ENCODE measurements at places on chromosomes 5 and 9. TPM values are rescaled to one million over a fixed set of nuclear protein-coding genes. Genes with fewer than 3 reads are reported as not detected.

DNA sequence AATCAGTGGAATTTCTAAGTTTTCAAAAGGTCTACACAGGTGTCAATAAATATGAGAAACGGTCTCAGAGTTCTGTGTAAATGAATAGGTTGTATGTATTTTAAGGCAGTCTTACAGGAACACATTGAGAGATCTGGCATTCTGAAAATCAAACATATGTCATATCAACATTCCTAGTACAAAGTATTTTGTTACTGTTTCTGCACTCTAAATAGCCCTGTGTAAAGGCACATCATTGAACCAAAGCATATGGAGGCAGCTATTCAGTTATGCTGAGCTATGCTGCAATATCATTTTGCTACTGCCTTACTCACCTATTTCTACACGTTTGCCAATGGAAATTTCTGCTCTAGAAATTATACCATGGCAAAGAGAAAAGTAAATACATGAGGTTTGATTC is 379.1 kb downstream of the KIAA0825 start:
- no peaks in the 10 kb centered on the region for H3K27me3 ChIP-seq
- H3K4me1 ChIP-seq = no peaks in the 10 kb centered on the region
- no peak overlapping the region for H3K27ac ChIP-seq
- no peak overlapping the region for H3K4me3 ChIP-seq

The GARIN3 gene
- not detected for polyA plus RNA-seq

GRCh38 chr9:92745881-92746280 is 18.8 kb downstream of the BICD2 start:
- peaks cover 2% of the 10 kb centered on the region for H3K4me1 ChIP-seq
- DNase-seq = no peak
- H3K36me3 ChIP-seq = peaks cover 7% of the 10 kb centered on the region
- no peak overlapping the region for H3K27ac ChIP-seq
- H3K27me3 ChIP-seq = no peaks in the 10 kb centered on the region
- H3K4me3 ChIP-seq = no peak overlapping the region

The FRRS1L gene
- 0.85 TPM for polyA plus RNA-seq

GRCh38 chr5:113259034-113259433 is 175.8 kb downstream of the TSSK1B start:
- H3K27ac ChIP-seq = no peak overlapping the region
- no peaks in the 10 kb centered on the region for H3K4me1 ChIP-seq
- no peak overlapping the region for H3K4me3 ChIP-seq
- DNase-seq = no peak

DNA sequence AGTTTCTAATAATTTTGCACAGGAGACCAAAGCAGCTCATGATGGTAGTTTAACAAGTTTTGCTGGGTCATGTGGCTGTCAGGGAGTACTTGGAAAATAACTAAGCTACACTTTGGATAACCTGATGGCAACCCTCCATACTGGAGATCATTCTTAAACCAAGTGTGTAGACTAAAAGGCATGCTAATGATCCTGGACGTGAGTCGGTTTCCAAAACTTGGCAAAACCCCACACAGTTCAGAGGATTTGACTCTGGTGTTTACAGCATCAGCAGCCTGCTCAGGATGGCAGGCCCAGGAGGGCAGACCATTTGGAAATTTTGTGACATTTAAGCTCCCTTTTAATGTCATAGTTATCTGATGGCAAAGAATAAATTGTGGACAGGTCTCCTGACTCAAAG is 196.5 kb upstream of the EFNA5 start:
- no peak for DNase-seq
- H3K27ac ChIP-seq = no peak overlapping the region
- H3K4me3 ChIP-seq = no peak overlapping the region
- H3K4me1 ChIP-seq = no peaks in the 10 kb centered on the region
- no peaks in the 10 kb centered on the region for H3K27me3 ChIP-seq
- no peaks in the 10 kb centered on the region for H3K36me3 ChIP-seq

- no peaks in the 10 kb centered on the region for H3K27me3 ChIP-seq
- no peak overlapping the region for H3K4me3 ChIP-seq
- no peak for DNase-seq
- H3K4me1 ChIP-seq = peaks cover 3% of the 10 kb centered on the region
- no peak overlapping the region for H3K27ac ChIP-seq
These were observed 5.6 kb upstream of the HMGCR start for GRCh38 chr5:75331095-75332090.

GRCh38 chr5:157961176-157961575 is 102.2 kb upstream of the CLINT1 start:
- DNase-seq = no peak
- no peak overlapping the region for H3K27ac ChIP-seq
- H3K36me3 ChIP-seq = no peaks in the 10 kb centered on the region
- no peaks in the 10 kb centered on the region for H3K27me3 ChIP-seq
- H3K4me3 ChIP-seq = no peak overlapping the region
- H3K4me1 ChIP-seq = no peaks in the 10 kb centered on the region

DNA sequence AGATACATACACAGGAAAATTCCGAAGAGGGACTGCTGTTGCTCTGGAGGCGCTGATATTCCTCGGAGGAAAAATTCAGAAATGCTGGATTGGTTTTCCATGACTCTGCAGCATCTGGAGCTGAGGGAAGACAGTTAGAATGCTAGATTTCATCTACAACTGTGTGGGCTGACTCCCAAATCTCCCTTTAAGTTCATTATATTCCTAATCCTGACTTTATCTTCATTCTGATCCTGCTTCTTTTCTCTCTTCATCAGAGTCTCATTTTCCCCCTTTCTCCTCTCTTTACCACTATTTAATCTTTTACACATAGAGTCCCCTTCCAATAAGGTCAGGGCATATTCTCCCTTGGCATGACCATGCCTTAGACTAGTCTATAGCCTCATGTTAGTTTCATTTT is at the start of gene OR1N1:
Gene OR1N1, minus strand, starts transcription at position 101 of the 400 bp plus-strand sequence. Its CDS starts 0 bp downstream, at position 101.
- H3K27me3 ChIP-seq = no peaks in the 10 kb centered on the region
- no peaks in the 10 kb centered on the region for H3K36me3 ChIP-seq
- no peak within 1 kb of the TSS for H3K4me3 ChIP-seq
- no peak within 1 kb of the TSS for H3K27ac ChIP-seq
- no peak for DNase-seq

- peaks cover 5% of the 10 kb centered on the region for H3K36me3 ChIP-seq
- H3K4me1 ChIP-seq = no peaks in the 10 kb centered on the region
- H3K27ac ChIP-seq = no peak overlapping the region
- no peak overlapping the region for H3K4me3 ChIP-seq
These were observed 37.3 kb downstream of the SPIN1 start for GRCh38 chr9:88425538-88425950.

GRCh38 chr5:179239256-179240135 is 105.8 kb downstream of the ADAMTS2 start:
- DNase-seq = no peak
- H3K27me3 ChIP-seq = no peaks in the 10 kb centered on the region

DNA sequence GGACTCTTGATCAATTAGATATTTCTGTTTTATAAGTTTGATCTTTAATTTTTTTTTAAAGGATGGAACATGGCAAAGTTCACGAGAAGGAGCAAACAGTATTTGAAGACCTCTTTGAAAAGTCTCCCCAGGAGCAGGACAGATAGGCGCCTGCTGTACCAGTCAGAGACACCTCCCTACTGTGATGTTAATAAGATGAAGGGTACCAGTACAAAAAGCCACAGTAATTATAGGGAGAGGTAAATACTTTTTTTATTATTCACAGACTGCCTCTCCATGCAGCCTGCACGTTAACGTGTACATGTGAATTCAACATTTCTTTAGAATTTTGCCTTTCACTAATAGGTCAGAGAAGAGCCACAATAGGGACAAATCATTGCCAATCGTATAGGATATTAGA is 146.5 kb upstream of the CDH6 start:
- H3K4me1 ChIP-seq = no peaks in the 10 kb centered on the region
- no peak for DNase-seq
- no peaks in the 10 kb centered on the region for H3K36me3 ChIP-seq
- no peaks in the 10 kb centered on the region for H3K27me3 ChIP-seq

- H3K27me3 ChIP-seq = no peaks in the 10 kb centered on the region
- no peaks in the 10 kb centered on the region for H3K4me1 ChIP-seq
- no peak overlapping the region for H3K27ac ChIP-seq
- DNase-seq = no peak
- no peak overlapping the region for H3K4me3 ChIP-seq
- H3K36me3 ChIP-seq = no peaks in the 10 kb centered on the region
These were observed 872.9 kb downstream of the TAF11L14 start for GRCh38 chr5:18507114-18507513.

DNA sequence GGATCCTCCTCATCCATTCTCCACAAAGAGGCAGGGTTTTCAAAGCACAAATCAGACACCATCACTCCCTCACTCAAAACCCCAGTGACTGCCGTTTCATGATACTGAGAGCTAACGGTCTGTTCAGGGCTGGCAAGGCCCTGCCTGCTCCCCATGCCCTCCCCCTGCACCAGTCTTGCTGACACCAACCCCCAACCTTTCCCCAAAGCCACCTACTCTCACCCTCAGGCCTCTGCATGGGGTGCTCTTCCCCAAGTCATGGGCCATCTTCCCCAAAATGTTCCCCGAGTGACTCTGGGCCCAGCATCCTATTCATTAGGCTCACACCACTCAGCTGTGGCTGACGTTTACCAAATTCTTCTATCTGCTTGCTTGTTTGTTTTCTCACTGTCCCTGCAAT is 21.7 kb upstream of the OLFM1 start:
- H3K27me3 ChIP-seq = no peaks in the 10 kb centered on the region
- H3K4me1 ChIP-seq = no peaks in the 10 kb centered on the region
- DNase-seq = no peak

- no peak for DNase-seq
- H3K4me3 ChIP-seq = no peak overlapping the region
- no peak overlapping the region for H3K27ac ChIP-seq
These were observed 114.6 kb upstream of the LRRTM2 start for GRCh38 chr5:138989720-138990119.

DNA sequence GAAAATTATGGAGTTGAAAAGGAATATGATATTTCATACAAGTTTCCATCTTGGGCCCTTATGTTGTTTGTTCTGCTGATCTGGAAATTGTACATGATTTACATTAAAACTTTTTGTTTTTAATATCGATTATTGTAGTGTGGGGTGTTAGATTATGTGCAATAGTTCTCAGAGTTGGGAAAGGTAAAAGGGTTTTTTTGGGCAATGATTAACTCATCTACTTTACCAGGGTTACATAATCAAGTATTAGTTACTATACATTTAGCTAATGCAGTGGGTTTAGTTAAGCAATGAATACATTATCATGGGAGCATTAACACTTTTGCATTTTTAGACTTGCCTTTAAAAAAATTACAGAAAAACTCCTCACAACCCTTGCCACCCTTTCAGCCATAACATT is 134.0 kb downstream of the ZSWIM6 start:
- no peaks in the 10 kb centered on the region for H3K27me3 ChIP-seq
- peaks cover 7% of the 10 kb centered on the region for H3K4me1 ChIP-seq
- H3K27ac ChIP-seq = no peak overlapping the region
- no peak for DNase-seq
- H3K4me3 ChIP-seq = no peak overlapping the region
- H3K36me3 ChIP-seq = no peaks in the 10 kb centered on the region

GRCh38 chr5:135395451-135395850 is 3.6 kb downstream of the MACROH2A1 start:
- H3K27me3 ChIP-seq = no peaks in the 10 kb centered on the region
- no peak overlapping the region for H3K4me3 ChIP-seq
- peaks cover 40% of the 10 kb centered on the region for H3K4me1 ChIP-seq
- no peak overlapping the region for H3K27ac ChIP-seq
- no peak for DNase-seq

DNA sequence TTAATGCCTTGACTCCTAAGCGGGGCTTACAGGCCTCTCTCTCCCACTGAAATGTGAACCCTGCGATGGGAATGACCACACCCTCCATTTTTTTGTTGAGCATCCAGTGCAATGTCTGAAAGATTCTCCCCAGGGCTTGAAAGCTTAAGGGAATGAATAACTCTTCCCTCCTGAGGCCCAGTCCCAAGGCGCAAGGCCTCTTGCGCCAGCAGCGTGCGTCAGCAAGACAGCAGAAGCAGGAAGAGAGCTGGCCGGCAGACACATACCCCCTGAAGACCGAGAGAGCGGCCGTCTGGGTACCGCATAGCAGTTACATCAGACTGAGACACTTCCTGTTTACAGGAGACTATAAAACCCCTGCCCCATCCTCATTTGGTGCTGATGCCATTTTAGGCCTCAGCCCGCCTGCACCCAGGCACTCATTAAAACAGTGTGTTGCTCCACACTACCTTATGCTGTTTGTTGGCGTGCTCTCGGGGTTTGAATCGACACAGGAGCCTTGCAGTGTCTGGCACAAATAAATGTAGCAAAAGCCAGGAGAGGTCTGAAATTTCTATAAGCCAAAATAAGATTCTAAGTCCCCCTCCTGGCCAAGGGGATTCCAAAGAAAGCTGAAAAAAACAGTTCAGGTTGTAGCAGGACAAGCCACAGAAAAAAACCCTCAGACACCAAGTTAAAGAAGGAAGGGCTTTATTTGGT is 62.3 kb downstream of the GDNF start:
- no peaks in the 10 kb centered on the region for H3K27me3 ChIP-seq
- no peak overlapping the region for H3K4me3 ChIP-seq
- no peaks in the 10 kb centered on the region for H3K4me1 ChIP-seq

DNA sequence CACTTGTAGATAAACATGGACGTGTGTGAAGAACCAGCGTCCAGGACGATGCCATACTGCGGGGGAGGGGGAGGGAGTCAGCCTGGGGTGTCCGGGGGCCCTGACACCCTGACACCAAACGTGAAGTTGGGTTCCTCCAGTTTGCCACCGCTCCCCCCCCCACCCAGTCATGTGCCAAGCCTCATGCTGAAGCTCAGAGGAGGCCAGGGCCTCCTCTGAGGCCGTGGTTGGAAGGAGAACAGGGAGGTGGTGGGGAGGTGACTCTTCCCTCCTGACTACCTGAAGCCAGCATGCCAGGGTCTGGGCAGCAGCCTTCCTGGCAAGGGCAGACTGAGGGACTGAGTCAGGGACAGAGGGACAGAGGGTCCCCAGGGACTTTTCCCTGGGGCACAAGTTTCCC is 1.6 kb downstream of the ENTPD2 start:
- no peak overlapping the region for H3K27ac ChIP-seq
- peaks cover 6% of the 10 kb centered on the region for H3K4me1 ChIP-seq
- no peak overlapping the region for H3K4me3 ChIP-seq
- no peaks in the 10 kb centered on the region for H3K27me3 ChIP-seq

- H3K4me1 ChIP-seq = no peaks in the 10 kb centered on the region
- H3K36me3 ChIP-seq = peaks cover 16% of the 10 kb centered on the region
- DNase-seq = no peak
- no peaks in the 10 kb centered on the region for H3K27me3 ChIP-seq
- no peak overlapping the region for H3K4me3 ChIP-seq
These were observed 194.0 kb downstream of the NFIB start for GRCh38 chr9:14119694-14120514.

The PCDHB2 gene
- 0.72 TPM for polyA plus RNA-seq

DNA sequence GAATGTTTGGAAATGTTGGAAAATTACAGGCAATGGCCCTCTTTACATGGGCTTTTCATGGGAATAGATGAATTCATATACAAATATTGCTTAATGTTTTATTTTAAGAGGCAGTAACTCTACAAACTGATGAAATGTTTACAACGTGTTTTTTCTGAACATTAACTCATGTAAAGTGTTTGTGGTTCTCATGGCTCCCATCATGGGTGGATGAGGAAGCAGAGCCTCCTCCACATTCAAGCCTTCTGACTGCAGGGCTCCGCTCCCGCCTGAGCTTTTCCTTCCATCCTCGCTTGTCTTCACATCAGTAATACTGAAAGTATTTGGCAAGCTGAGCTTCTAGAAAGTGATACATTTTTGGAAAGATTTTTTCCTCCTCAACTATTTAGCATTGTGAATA is 204.2 kb downstream of the ARHGAP26 start:
- H3K4me3 ChIP-seq = no peak overlapping the region
- H3K36me3 ChIP-seq = no peaks in the 10 kb centered on the region
- H3K27me3 ChIP-seq = no peaks in the 10 kb centered on the region

- peaks cover 46% of the 10 kb centered on the region for H3K27me3 ChIP-seq
- H3K4me3 ChIP-seq = no peak overlapping the region
- no peaks in the 10 kb centered on the region for H3K36me3 ChIP-seq
- no peak overlapping the region for H3K27ac ChIP-seq
- H3K4me1 ChIP-seq = no peaks in the 10 kb centered on the region
These were observed 2.5 kb upstream of the ISL1 start for GRCh38 chr5:51380603-51381207.

The CER1 gene
- polyA plus RNA-seq = not detected

All from small intestine (tissue), 16 donors.